ENCODE measurements at places on chromosomes 7 and 10.

DNA sequence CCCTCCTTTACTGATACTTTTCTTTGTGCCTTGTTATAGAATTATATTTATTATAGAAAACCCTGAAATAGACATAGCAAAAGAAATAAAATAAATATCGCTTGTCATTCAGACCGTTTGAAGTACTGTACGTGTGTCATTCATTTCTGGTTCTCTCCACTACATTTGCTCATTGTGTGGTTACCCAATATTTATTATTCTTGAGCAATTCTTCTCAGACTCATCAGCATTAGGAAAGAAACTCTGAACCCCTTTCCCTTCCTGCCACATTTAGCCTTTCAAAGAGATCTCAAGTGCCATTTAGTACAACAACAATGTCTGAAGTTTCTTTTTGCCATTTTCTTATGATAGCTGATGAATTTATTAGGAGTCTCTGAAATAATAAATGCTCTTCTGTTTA, 154.1 kb downstream of the KIAA1217 start:
- DNase-seq, result no peak

GRCh38 chr7:129949292-129950133, 3.2 kb downstream of the UBE2H start:
- no peak for DNase-seq

DNA sequence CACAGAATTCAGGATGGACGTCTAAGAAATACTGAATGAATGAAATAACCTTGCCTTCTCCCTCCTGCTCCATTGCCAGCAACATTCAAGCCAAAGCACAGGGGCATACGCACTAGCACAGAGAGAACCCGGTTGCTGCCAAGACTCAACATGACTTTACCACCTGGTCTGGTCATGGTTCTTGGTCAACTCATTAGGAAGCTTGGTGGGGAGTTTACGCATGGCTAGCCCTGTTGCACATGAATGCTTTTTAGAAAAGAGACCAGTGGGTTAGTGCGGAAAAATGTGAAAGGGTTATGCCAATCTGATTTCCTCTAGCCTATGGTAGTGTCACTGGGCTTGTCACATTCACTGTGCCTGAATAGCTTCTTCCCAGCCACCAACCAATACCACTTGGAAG, 187.6 kb upstream of the NEBL start:
- no peak for DNase-seq

DNA sequence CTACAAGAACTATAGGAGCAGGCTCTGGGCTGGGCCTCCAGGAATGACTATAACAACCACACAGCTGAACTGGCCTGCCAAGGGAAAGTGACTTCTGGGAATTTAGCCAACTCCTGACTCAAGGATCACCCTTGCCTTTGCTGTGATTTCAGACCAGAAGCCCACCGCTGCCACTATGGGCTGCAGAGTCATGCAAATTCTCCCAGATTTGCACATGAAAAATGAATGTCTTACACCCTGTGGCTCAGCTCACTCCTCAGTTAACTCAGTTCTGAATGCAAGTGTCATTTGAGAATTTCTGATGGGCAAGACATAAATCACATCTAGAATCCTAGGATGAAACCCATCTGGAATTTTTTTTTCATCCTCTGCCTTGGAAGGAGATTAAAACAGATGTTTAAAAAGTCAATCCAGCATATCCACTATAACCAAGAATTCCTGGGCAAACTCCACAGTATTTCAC, 186.5 kb upstream of the BET1 start:
- DNase-seq, result no peak

DNA sequence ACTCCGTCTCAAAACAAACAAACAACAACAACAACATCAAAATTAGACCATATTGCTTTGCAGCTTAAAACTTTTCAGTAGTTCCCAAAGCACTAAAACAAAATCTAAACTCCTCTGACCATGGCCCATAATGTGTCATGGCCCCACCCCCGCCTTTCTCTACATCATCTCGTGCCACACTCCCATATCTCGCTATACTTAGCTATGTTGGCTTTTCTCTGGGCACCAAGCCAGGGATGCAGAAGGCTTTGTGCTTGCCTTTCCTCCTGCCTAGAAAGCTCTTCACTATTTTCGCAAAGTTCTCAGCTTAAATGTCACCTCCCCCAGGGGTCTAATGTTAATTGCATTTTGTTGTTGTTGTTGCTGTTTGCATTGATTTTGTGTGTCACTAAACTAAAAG, 15.1 kb upstream of the SLC16A12 start:
- no peak for DNase-seq

DNA sequence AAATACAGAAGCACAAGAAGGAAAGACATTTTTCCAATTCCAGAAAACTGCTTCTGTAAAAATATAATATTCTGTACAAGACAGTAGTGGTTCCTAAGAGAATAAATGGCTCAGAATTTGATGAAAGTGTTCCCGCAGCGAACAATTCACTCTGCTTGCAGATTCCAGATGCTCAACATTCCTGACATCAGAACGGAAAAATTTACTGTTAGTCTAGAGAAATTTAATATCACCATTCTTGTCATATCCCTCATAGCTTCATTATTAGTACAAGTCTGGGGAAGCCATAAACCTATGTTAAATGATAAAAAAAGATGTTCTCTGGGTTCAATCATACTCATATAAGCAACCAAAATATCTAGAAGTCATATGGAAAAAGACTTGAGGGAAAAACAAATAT, 83.6 kb downstream of the MPP7 start:
- DNase-seq, result no peak

- DNase-seq, result no peak
Measured at GRCh38 chr7:131931370-131931769, 374.9 kb upstream of the PODXL start.

DNA sequence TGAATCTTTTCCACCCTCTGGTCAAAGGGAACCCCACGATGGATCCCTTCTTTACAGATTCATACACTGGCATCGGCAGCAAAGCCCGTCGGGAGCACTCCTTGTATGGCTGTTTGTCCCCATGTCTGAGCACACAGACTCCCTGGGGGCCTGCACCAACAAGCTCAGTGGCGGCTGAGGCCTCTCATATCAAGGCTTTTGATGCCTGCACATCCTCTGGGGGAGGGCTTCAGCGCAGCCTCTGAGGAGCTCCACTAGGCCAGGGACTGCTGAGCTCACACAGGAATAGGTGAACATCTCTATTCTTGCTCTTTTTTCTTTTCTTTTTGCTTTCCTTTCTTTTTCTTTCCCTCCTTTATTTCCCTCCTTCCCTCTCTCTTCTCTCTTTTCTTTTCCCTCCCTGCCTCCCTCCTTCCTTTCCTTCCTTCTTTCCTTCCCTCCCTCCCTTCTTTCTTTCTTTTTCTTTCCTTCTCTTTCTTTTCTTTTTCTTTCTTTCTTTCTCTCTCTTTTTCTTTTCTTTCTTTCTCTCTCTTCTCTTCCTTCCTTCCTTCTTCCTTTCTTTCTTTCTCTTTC, 174.6 kb downstream of the CCDC3 start:
- DNase-seq, result no peak

DNA sequence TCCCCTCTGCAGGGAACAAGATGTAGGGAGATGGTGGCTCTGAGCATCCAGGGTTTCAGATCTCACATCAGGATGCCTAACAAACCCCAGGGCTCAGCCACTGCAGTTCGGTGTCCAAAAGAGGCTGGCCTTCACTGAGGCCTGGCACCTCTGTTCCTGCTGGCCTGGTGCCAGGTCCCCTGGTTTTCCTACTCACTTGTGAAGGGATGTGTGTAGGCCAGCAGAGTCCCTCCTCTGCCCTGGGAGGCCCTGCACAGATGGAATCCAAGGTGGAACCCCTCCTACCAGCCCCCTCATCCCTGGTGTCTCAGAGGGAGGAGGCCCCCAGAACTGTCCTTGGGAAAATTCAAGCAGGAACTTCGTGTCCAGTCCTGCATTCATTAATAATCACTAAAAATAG, 260.6 kb downstream of the CCSER2 start:
- no peak for DNase-seq

DNA sequence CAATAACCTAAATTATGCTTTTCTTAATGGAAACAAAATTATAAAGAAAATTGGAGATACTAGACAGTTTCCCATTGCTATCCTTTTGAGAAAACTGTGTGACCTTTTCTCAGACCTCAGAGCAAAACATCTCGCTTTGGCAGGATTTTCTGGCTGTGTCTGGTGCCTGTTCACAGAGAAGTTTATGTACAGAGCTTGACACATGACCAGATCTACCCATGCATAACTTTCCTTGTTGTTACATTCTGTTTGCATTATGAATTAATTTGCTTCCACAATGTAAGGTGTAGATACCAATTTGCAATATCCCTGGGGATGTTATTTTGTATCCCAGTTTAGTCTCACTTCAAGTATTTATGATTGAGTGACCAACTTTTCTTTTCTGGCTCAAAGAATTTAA, 565.0 kb downstream of the XPNPEP1 start:
- no peak for DNase-seq

GRCh38 chr10:109166935-109167334, 756.4 kb downstream of the XPNPEP1 start:
- no peak for DNase-seq

- DNase-seq, result no peak
Measured at GRCh38 chr10:58696736-58697135, 184.1 kb downstream of the BICC1 start.

- peak; percentile 18 for DNase-seq
Measured at GRCh38 chr10:7193369-7193768, 217.5 kb downstream of the SFMBT2 start.

GRCh38 chr10:100766693-100767421, 21.5 kb downstream of the PAX2 start:
- DNase-seq, result no peak

DNA sequence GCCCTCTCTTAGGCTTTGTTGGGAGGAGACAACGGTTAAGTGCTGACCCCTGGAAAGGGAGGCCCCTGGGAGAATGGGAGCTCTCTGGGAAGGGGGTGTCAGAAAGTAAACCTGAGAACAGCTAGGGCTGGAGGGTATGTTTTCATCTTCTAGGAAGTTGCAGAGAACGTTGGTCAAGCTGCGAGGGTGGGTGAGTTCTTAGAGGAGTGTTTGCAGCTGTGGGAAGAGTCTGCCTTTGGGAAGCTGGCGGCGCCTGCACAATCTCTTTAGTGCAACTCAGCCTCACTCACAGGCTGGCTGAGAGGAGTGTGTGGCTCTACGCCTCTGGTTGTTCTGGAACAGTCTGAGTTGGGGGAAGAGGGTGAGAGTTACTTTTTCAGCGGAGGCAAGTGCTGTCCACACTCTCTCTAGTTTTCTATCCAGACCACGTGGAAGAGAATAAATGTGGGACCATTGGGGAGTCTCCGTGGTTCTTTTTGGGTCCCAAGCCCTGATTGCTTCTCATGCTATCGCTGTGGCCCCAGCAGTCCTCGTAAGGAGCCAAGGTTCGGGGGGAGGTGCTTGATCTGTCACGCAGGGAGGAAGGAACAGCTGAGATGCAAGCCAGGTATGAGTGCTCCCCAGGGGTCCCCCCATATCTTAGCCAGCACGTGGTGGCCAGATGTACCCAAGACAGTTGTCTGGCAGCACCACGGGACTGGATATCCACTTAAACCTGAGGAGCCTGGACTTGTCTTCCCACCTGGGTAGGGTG, 237.2 kb downstream of the BUB3 start:
- no peak for DNase-seq

DNA sequence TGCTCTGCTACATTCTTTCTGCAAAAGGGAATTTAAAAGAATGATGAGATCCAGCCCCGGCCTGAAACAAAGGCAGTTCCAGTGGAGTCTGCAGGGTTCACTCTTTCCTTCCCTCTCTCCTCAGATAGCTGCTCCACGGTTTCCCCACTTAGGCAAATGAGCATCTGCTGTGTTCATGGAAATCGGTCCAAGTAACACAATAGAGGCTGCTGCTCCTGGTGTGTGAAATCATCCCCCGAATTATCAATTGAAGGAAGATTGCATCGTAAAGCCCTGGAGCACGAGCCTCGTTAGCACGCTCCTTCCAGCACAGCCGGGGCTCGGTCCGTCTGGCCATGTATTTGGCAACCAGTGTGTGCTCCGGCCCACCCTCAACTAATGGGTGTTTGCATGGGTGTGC, 108.3 kb upstream of the DPP6 start:
- DNase-seq, result no peak

DNA sequence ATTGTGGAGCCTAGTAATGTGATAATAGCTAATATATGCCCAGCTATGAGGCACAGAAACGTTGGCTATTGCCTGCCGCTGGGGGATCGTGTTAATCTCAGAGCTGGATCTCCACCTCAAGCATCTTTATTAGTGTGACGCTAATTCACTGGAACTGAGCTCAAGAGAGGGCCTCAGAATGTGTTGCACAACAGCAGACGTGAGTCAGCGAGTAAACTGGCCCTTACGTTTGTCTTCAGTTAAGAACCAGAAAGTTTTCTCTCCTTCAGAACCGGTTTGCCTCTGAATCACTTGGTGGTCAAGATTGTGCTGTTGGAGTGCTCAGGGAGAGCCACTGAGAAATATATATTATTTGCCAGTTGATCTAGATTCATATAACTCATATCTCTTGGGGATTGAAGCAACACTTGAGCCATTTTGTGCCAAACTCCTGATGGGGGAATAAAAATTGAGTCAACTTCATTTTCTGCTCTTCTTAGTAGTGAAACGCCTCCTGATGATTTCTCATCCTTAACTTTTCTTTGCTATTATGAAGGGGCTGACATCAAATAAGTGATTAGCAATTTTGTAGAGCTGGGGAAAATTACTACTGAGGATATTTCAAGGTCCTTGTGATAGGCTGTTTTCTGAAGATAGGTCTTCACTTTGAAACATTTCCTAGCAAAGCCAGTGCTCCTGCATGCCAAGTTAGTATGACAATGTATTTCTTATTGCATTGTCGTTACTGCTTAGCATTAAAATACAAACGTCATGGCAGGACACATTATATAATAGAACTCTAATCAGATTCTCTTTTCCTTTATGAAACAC, 22.3 kb downstream of the BZW2 start:
- DNase-seq, result no peak

DNA sequence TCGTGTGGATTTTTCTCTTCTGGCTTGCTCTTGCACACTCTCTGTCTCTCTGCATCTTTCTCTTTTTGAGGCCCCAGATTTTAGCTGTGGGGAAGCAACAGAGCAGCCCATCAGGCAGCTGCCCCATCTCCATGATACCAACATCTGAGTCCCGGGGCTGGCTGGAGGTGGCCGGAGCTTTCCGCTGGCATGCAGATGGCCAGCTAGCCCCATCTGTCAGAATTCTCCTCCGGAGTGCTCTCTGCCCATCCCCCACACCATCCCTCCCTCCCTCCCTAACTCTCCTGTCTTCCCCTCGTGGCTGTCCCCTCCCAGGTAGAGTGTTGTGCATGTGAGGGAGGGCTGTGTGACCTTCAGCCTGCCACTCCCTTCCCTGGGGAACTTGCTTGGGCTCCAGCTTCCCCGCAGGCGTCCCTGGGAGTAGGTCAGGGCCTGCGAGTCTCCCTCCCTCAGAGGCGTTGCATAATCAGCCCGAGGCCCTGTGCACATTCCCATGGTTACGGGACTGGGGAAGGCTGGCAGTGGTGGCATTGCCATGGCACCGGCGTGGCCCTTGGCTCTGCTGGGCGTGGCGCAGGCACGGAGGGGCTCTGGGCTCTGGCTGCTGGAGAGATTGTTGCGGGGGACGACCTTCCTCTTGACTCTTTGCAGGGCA, 24.7 kb downstream of the GHRHR start:
- no peak for DNase-seq
